AG04449 (cell line): ENCODE measurements at places on chromosomes 11 and 22.

- no peak for DNase-seq
Measured at GRCh38 chr11:8213376-8213775, 44.6 kb upstream of the RIC3 start.

GRCh38 chr11:85941380-85941973 lies 86.3 kb downstream of the CCDC83 start:
- no peak for DNase-seq

DNA sequence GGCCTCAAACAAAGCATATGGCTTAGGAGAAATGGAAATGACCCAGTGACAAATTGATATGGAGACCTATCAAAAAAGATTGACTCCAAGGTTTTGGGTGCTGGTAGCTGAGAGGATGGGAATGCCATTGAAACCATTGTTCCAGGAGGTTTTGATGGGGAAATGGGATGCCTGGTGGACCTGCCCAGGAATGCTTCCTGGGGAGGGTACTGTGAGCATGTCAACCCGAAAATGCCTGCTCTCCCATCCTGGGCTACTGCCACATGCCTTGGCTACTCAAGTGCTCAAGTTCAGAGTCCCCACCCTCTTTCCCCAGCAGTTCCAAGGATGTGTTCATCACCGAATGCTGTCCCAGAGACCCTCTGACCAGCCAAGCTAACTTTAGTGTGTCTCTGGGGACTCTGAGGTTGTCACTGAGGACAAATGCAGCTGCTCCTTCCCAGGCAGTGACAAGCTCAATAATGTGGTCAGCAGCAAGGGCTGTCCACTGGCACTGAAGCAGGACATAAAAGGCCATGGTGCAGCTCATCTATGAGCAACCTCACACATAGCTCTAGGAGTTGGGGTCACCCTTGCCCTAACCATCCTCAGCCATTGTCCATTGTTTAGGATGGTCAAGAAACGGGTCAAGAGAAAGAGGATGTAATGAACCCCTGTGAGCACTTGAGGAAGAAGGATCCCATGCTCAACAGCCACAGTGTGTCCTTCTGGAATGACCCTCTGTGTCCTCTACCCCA lies 83.7 kb downstream of the TRIM29 start:
- DNase-seq, result no peak

DNA sequence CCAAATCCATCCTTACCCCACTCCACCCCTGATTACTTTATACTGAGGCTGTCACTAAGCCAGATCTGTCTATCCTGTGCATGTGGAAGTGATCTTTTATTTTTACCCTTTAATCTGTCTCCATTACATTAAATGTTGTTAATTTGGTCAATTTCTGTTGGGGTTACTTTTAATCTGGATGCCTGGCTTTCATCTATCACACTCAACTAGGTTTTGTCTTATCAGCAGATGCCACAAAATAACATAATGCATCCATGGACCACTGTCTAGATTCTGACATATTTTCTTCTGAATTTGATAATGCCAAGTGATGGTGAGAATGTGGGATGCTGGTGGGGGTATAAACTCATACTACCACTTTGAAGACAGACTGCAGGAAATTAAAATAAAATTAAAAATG lies 108.4 kb downstream of the FDX1 start:
- no peak for DNase-seq

DNA sequence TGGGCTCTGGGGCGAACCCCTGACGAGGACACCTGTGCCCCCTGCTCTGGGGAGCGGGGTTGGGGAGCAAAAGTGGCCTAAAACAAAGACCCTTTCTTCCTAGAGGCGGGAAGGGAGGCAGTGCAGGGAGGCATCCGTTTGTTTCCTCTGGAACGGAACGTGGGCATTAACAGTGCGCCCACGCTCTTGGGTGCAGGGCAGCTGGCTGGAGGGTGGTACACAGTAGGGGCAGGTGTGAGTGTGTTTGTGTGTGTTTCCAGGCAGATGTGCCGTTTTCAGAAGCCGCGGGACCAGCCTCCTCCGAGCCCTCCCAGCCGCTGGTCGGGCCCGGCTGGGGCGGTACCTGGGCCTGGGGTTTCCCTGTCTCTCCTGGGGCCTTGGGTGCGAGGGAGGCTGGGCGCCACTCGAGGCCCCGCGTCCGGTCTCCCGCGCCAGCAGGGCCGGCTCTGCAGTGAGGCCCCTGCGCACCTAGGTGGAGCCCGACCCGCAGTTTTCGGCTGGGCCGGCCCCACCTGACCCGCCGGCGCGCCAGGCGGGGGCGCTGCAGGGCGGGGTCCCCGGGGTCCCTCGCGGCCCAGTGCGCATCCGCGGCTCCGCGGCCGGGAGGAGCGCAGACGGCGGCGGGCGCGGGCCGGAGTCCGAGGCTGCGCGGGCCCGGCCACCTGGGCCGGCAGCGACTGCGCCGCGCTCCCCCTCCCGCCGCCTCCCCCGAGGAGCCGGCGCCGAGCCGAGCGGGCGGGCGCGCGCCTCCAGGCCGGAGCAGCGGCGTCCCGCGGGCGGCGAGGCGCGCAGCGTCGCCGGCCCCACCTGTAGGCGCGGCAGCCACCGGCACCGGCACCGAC lies 1252.7 kb downstream of the BRD1 start:
- DNase-seq, result no peak

GRCh38 chr11:46537121-46537520 lies 56.7 kb downstream of the AMBRA1 start:
- DNase-seq, result no peak

GRCh38 chr11:116468699-116469098 lies 304.1 kb downstream of the BUD13 start:
- DNase-seq, result no peak

- no peak for DNase-seq
Measured at GRCh38 chr11:18770479-18771125, 21.0 kb downstream of the PTPN5 start.

DNA sequence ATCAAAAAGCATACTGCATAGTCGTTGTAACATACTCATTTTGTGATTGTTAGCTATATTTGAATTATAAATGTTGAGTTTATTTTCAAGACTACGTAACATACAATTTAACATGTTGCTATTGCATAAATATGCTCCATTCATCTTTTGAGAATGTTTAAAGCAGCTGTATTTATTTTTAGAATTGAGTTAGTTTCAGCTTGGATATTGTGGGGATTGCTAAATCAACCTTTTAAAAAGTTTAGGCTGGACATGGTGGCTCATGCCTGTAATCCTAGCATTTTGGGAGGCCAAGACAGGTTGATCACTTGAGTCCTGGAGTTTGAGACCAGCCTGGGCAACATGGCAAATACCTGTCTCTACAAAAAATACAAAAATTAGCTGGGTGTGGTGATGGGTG lies 288.1 kb downstream of the DYNC2H1 start:
- DNase-seq, result no peak

- no peak for DNase-seq
Measured at GRCh38 chr11:67374571-67375281, 1.3 kb upstream of the CLCF1 start.
